ENCODE measurements at places on chromosomes 12 and 14.
A peak's percentile ranks its signal among the peaks of the same experiment; 100 is the strongest.

DNA sequence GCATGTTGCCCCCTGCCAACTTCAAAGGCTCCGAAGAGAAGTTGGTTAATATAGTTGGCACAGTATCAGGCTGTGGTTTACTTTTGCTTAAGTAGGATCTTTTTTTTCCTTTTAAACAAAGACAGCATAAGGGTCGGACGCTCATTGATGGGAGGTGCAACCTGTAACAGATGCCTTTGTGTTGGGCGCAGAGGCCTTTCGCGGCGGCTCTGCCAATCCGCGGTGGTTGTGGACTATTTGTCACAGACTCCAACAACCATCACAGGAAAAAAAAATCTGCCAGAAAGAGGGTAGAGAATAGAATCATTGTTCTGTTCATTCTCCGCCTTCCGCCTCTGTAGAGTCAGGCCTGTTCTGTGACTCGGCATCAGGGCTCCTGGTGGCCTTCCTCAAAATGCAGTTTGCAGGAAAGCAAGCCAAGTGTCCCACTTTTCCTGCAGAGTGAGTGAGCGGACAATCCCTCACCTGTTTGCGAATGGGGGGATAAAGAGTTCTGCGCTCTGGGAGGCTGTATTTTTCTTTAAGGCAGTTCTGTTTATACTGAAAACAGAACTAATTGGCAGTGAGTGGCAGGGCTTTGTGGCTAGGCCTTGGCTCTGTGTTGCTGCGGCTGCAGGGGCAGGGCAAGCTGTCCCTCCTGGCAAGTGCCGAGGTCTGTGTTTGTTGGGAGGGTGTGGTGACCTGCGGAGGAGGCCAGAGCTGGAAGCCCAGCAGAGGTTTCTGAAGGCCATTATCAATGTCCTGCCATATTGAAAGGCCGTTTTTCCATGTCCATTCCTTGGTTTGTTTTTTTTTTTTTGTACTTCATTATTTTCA lies 83.0 kb upstream of the PIWIL1 start:
- no peak for DNase-seq

- DNase-seq, result peak; percentile 51
Measured at GRCh38 chr12:46217541-46218321, 51.1 kb downstream of the SLC38A1 start.

- no peak for DNase-seq
Measured at GRCh38 chr12:42094277-42094676, 50.4 kb downstream of the GXYLT1 start.

- no peak for DNase-seq
Measured at GRCh38 chr12:10740182-10740581, 17.1 kb upstream of the YBX3 start.

DNA sequence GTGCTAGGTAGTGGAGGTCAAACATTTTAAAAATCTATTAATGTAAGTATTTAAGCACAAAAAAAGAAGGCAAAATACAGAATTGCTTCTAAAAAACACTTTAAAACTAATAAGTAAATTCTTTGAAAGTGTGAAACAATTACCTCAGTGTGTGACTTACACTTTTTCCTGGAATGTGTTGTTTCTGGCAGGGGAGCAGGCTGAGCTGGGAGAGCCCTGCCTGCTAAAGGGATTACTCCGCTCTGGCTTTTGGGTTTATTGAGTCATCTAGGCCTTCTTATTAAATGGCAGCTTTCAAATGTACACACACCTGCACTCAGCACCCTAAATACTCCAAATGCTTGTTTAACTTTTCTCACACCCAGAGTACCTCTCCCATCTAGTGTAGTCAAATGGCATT lies 279.8 kb downstream of the AKAP6 start:
- no peak for DNase-seq

GRCh38 chr14:34983786-34984185 lies 994 bp downstream of the SRP54 start:
- no peak for DNase-seq
